ENCODE measurements at places on chromosomes 1 and 21. TPM values are rescaled to one million over a fixed set of nuclear protein-coding genes. Genes with fewer than 3 reads are reported as not detected.

- no peak for DNase-seq
- no peaks in the 10 kb centered on the region for H3K4me1 ChIP-seq
- H3K27ac ChIP-seq = no peak overlapping the region
- H3K4me3 ChIP-seq = no peak overlapping the region
- H3K36me3 ChIP-seq = no peaks in the 10 kb centered on the region
- no peaks in the 10 kb centered on the region for H3K27me3 ChIP-seq
These were observed 28.5 kb downstream of the SLC37A1 start for GRCh38 chr21:42542196-42542595.

DNA sequence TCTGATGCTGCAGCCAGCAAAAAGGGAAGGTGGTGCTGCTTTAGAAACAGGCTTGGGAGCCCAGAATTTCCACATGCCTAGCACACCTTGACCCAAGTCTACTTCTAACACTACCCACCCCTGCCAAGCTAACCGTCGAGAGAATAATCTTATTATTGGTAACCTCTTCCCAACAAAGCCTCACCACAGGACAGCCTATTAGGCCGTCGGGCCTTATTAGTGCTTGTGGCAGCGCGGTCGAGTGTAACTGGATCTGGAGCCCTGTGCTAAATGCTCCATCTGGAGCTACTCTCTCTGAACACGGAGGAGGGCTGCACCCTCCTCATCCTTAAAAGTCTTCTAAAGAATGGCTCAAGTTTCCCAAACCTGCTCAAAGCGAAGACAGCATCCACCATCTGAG lies 165.5 kb upstream of the NFIA start:
- no peak overlapping the region for H3K27ac ChIP-seq
- no peaks in the 10 kb centered on the region for H3K36me3 ChIP-seq
- no peaks in the 10 kb centered on the region for H3K4me1 ChIP-seq
- no peaks in the 10 kb centered on the region for H3K27me3 ChIP-seq
- no peak for DNase-seq
- no peak overlapping the region for H3K4me3 ChIP-seq

- H3K4me3 ChIP-seq = no peak overlapping the region
- no peak overlapping the region for H3K27ac ChIP-seq
- H3K36me3 ChIP-seq = no peaks in the 10 kb centered on the region
- no peaks in the 10 kb centered on the region for H3K27me3 ChIP-seq
These were observed 129.5 kb downstream of the TRABD2B start for GRCh38 chr1:47867438-47868347.

GRCh38 chr1:223737342-223737741 lies 25.0 kb downstream of the CAPN2 start:
- peak; percentile 49 for DNase-seq
- H3K27me3 ChIP-seq = no peaks in the 10 kb centered on the region
- H3K4me3 ChIP-seq = no peak overlapping the region
- H3K36me3 ChIP-seq = peaks cover 64% of the 10 kb centered on the region

- peaks cover 3% of the 10 kb centered on the region for H3K27me3 ChIP-seq
- H3K27ac ChIP-seq = no peak overlapping the region
- H3K4me1 ChIP-seq = no peaks in the 10 kb centered on the region
- no peaks in the 10 kb centered on the region for H3K36me3 ChIP-seq
- H3K4me3 ChIP-seq = no peak overlapping the region
- DNase-seq = no peak
These were observed 197.8 kb downstream of the VAV3 start for GRCh38 chr1:107767156-107767582.

GRCh38 chr1:23899070-23899469 lies 14.1 kb downstream of the CNR2 start:
- H3K27ac ChIP-seq = no peak overlapping the region
- no peaks in the 10 kb centered on the region for H3K4me1 ChIP-seq
- H3K27me3 ChIP-seq = peaks cover 22% of the 10 kb centered on the region
- H3K36me3 ChIP-seq = no peaks in the 10 kb centered on the region
- no peak overlapping the region for H3K4me3 ChIP-seq

DNA sequence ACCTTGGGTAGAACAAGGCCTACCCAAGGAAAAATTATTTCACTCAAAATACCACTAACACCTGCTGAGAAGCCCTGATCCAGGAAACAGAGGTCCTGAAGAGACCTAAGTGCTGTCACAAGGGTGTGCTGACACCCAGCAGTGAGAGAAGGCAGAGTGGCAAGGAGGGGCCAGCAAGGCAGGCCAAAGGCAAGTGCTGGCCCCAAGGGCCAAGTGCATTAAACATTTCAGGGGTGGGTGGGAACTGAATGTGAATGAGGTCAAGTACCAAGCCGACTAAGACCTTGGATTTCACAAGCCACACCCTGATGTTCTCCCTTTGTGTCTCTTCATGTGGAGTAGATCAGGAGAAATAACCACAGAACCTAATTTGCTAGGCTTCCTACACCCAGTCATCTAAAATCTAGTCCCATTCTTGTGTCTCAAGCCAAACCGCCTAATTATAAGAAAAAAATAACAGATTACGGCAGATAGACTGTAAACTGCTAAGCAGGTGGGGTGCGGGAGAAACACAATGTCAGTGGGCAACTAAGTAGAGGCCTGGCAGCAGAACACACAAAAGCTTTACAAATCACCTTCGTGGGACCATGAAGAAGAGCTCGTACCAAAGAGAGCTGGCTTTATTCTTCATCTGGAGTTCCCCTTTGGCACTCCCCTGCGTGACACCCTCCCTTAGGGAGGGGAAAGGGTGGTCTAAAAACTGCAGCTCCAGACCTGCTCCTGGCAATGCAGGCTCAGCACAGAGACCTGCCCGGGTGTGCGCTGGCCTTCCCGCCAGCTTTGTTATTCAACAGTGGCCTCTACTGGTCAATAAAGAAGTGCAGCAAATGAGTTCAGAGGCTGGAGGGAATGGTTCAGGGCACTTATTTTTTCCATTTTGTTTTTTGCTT lies 8.7 kb downstream of the UBE2G2 start:
- H3K27ac ChIP-seq = no peak overlapping the region
- H3K36me3 ChIP-seq = peaks cover 57% of the 10 kb centered on the region
- peaks cover 4% of the 10 kb centered on the region for H3K4me1 ChIP-seq
- H3K27me3 ChIP-seq = no peaks in the 10 kb centered on the region
- no peak overlapping the region for H3K4me3 ChIP-seq

GRCh38 chr1:115283681-115284146 lies 54.3 kb downstream of the NGF start:
- peaks cover 16% of the 10 kb centered on the region for H3K4me1 ChIP-seq
- peaks cover 10% of the 10 kb centered on the region for H3K36me3 ChIP-seq
- no peak for DNase-seq
- no peaks in the 10 kb centered on the region for H3K27me3 ChIP-seq

- H3K36me3 ChIP-seq = no peaks in the 10 kb centered on the region
- H3K27ac ChIP-seq = no peak overlapping the region
- H3K4me1 ChIP-seq = no peaks in the 10 kb centered on the region
- DNase-seq = no peak
- no peak overlapping the region for H3K4me3 ChIP-seq
- H3K27me3 ChIP-seq = no peaks in the 10 kb centered on the region
These were observed 207.6 kb downstream of the S1PR1 start for GRCh38 chr1:101444381-101444780.

- DNase-seq = no peak
- H3K27me3 ChIP-seq = no peaks in the 10 kb centered on the region
- H3K36me3 ChIP-seq = peaks cover 17% of the 10 kb centered on the region
- no peaks in the 10 kb centered on the region for H3K4me1 ChIP-seq
- no peak overlapping the region for H3K4me3 ChIP-seq
These were observed 149.4 kb upstream of the CD34 start for GRCh38 chr1:208060215-208060869.

DNA sequence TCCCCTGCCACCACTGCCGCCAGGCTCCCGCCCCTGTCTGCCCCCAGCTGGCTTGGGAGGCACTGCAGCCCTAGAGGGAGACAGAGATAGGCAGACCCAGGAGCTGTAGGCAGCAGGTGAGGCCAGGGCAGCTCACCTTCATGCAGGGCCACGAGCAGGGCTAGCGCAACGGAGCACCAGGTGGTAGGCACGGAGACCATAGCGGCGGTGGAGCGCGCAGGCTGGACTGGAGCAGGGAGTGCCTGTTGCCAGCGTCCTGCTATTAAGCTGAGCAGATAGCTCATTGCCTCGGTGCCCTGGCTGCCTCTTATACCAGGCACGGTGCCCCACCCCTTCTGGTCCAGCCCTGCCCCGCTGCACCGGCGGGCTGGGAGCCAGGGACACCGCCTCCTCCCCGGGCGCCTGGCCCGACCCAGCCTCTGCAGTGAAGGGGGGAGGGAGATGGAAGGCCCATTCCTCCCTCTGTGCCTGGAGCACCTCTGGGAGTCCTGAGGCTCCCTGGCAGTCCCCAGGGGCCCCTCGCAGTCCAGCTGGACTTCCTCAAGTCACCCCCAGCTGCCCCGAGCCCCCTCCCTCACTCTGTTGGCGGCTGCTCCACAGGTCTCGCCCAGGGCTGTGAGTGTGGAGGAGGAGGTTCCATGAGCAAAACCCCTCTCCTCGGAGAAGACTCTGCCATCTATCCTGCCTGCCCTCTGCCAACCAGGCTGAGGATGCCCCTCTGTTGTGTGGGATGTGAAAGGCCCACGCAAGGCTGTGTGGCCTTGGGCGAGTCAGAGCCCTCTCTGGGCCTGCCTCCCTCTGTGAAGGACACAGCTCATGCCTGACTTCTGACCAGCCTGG lies at the start of gene EDN2:
Gene EDN2, minus strand, starts transcription at position 282 of the 840 bp plus-strand sequence. Its CDS starts 82 bp downstream, at position 200.
- DNase-seq = no peak
- no peak within 1 kb of the TSS for H3K4me3 ChIP-seq
- no peaks in the 10 kb centered on the region for H3K27me3 ChIP-seq
- H3K4me1 ChIP-seq = peaks cover 71% of the 10 kb centered on the region
- peaks cover 23% of the 10 kb centered on the region for H3K36me3 ChIP-seq
- peak within 1 kb of the TSS; percentile 98 for H3K27ac ChIP-seq

DNA sequence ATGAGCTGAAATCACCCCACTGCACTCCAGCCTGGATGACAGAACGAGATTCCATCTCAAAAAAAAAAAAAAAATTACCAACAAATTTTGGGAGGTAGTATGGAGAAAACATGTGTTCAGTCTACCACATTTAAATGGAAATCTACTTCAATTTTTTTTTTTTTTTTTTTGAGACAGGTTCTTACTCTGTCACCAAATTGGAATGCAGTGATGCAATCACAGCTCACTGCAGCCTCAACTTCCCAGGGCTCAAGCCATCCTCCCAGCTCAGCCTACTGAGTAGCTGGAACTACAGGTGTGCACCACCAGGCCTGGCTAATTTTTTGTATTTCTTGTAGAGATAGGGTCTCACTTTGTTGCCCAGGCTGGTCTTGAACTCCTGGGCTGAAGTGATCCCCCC lies 82.1 kb downstream of the GFI1 start:
- no peaks in the 10 kb centered on the region for H3K27me3 ChIP-seq
- H3K4me3 ChIP-seq = no peak overlapping the region
- no peak for DNase-seq
- H3K4me1 ChIP-seq = no peaks in the 10 kb centered on the region
- H3K36me3 ChIP-seq = no peaks in the 10 kb centered on the region
- no peak overlapping the region for H3K27ac ChIP-seq

PROK1 gene
- not detected for total RNA-seq

LCE1F gene
- total RNA-seq = not detected

HES5 gene
- not detected for total RNA-seq

PTGFR gene
- 3.6 TPM for total RNA-seq

F3 gene
- 54.7 TPM for total RNA-seq

THEM5 gene
- not detected for total RNA-seq
